NCI-H82 (cell line): ENCODE measurements at places on chromosomes 13 and 19.

GRCh38 chr13:43383498-43384165 is 360.2 kb downstream of the DNAJC15 start:
- DNase-seq, result no peak

- no peak for DNase-seq
Measured at GRCh38 chr19:6725513-6726231, 5.2 kb upstream of the C3 start.

DNA sequence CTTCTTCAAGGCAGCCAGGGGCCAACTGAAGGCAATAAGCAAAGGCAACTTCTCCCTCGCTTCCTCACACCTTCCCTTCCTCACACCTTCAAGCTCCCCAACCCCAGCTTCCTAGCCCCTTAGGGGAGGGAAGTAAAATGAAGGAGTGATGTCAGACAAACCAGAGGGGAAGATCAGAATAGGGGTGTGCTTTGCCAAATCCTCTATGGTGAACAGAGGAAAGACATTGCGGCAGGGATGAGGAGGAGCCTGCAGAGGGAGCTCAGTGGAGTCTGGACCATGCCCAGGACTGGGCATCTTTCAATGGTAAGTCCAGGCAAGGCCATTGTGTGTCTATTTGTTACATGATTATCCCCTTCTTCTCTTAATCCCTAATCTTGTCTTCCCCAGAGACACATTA is 164.0 kb downstream of the TSHZ3 start:
- DNase-seq, result no peak

GRCh38 chr13:97432232-97432916 is 1.6 kb upstream of the RAP2A start:
- DNase-seq, result peak; percentile 37

- DNase-seq, result no peak
Measured at GRCh38 chr19:49378512-49378911, 9.5 kb upstream of the KASH5 start.

GRCh38 chr13:54852831-54853230 is 1824.2 kb downstream of the OLFM4 start:
- DNase-seq, result no peak

DNA sequence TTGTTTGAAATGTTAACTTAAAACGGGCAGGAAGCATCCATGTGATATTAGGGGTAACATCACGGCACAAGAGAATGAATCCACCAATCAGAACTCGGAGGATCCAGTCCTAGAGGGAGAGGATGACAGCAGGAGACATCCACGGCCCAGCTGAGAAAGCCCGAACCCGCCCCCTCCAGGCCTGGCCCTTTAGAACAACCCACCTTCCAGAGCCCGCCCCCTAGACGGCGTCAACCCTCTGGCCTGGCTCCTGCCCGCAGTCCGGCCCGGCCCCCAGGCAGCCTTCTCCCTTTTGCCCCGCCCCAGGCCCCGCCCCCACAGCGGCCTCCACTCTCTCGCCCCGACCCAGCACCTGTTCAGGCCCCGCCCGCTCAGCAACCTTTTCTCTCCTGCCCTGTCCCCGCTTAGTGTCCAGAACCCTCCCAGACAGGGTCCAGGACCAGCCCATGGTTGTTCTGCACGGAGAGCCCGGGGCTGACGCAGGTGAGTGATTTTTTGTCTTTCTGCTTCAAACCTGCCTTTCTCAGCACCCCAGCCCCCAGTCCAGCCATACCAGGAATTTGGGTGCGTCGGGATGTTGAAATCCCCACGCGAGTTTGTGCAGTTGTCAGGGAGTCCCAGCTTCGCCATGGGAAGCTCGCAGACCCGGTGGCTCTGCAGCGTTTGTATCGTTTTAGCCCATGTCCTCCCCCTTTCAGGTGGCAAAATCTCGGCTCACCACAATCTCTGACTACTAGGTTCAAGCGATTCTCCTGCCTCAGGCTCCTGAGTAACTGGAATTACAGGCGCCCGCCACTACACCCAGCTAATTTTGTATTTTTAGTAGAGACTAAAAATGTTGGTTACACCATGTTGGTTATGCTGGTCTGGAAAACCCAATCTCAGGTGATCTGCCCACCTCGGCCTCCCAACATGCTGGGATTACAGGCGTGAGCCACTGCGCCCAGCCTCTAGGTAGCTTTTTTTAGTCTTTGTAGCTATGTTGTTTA is 16.1 kb downstream of the ZNF816 start:
- peak; percentile 1 for DNase-seq

DNA sequence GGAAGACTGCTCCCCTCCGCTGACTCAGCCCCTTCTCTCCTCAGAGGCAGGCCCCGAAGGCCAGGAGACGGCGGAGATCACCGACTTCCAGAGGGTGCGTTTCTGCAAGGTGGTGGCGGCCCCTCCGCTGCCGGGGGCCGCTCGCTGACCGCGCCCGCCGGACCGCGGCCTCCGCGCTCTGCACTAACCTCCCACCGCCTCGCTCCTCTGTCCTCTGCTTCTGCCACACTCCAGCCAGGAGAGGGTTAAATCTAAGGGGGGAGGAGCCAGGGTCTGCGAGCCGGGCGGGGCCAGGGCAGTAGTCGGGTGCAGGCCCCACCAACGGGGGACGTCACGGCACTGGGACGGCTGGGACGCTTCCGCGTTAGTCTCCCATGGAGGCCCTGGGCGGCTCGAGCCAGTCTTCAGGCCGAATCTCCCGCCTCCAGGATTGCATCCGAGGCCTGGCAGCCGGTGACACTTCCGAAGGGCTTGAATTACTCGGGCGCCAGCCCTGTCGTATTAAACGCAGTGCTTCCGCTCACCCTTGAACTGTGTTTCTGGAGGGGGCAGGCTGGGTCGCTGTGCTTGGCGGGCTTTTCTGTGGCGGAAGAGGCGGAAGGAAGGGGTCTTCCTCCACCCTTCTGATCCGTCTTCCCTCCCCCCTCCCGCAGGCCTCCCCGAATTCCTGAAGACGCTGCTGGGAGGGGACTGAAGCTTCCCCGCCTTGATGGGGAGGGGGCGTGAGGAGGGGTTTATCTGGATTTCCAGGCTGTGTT is 1.2 kb upstream of the INAFM1 start:
- DNase-seq, result peak; percentile 96

- DNase-seq, result no peak
Measured at GRCh38 chr13:45198041-45198440, 2.8 kb downstream of the KCTD4 start.

- no peak for DNase-seq
Measured at GRCh38 chr19:54416695-54417491, 1.6 kb downstream of the TTYH1 start.

GRCh38 chr19:12194827-12195731 is 32.2 kb downstream of the ZNF136 start:
- no peak for DNase-seq

- DNase-seq, result peak; percentile 27
Measured at GRCh38 chr19:55487924-55488687, at the start of gene SSC5D. Gene SSC5D (plus strand): TSS chr19:55488436. CDS start chr19:55488590, 154 bp downstream.

DNA sequence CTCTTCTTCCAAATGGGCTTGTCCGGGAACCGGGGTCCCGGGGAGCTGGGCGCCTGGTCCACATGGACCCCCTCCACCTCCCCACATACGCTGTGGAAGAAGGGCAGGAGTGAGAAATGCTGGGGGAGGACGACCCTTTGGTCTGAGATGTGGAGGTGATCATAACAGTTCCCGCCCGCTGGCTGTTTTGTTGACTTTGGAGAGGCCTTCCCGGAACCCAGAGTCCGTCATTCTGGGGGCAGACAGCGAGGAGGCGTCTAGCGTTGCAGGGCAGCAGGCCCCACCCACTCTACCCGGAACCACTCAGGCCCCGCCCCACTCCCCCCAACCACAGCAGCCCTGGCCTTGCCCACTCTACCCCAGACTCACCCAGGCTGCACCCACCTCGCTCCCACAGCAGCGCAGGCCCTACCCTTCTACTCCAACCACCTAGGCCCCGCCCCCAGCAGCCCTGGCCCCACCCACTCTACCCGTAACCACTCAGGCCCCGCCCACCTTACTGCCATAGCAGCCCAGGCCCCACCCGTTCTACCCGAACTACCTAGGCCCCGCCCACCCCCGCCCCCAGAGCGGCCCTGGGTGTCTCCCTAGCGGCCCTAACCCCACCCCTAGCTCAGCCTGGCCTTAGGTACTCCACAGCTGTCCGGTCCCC is 7.1 kb downstream of the GPR108 start:
- DNase-seq, result peak; percentile 38

DNA sequence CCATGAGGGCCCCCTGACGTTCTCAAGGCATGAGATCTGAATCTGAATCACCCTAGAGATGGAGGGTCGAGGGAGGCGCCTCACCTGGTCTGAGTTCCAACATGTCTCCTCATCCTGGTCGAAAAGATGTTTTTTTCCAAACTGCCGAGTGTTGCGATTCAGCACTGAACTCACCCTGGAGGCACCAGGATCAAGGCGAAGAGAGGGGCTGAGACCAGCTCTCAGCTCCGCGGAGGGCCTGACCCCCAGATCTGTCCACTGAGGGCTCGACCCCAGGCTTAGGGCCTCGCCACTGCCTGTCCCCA is 555 bp downstream of the NR2C2AP start:
- DNase-seq, result no peak

GRCh38 chr13:80177327-80177726 is 163.6 kb downstream of the SPRY2 start:
- DNase-seq, result no peak

GRCh38 chr13:45374917-45375316 is 33.9 kb upstream of the TPT1 start:
- DNase-seq, result no peak

- DNase-seq, result no peak
Measured at GRCh38 chr13:99435116-99435515, 66.2 kb upstream of the TM9SF2 start.

DNA sequence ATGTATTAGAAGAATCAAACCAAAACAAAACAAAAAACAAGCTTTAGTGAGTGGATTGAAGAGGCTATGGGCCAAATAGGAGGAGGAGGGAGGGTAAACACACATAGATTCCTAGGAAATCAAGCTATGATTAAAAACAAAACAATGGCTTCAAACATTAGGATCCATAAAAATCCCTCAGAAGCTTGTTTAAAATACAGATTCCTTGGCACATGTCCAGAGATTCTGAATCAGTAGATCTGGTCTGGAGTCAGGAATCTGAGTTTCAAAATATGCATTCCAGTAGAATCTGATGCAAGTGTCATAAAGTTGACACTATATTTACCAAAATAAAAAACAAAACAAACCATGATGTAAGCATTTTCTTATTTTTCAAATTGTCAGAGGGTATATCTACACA is 692.8 kb upstream of the SGCG start:
- DNase-seq, result no peak

DNA sequence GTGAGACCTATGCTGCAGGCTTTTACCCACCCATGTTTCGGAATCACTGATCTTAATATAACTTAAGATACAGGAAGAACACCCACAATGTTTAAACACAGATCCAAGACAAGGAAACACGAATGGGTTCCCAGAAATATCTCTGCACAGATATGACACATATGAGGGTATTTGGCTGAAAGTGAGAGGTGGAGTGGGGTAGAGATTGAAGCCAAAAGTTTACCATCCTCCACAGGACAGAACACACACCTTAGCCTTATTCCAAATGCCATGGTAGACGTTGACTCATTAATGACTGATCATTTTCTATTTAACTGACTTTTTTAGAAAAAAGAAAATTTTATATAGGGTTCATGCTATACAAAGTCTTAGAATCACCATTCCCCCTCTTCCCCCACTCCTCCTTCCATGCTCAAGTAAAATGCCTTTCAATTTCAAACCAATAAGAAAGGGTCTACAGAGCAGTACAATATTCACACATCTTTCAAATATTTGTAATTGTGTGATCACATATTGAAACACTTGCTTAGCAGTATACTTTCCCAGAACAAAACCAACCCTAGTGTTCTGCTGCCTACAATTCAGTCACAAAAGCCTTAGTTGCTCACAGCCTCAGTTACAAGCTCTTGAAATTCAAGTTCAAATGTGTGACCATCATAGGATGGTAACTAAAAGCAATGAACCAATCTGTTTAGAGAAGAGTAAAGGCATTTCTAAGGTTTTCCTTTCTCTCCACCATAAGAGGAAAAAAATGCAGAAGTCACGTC is 11.8 kb upstream of the DOCK9 start:
- no peak for DNase-seq

DNA sequence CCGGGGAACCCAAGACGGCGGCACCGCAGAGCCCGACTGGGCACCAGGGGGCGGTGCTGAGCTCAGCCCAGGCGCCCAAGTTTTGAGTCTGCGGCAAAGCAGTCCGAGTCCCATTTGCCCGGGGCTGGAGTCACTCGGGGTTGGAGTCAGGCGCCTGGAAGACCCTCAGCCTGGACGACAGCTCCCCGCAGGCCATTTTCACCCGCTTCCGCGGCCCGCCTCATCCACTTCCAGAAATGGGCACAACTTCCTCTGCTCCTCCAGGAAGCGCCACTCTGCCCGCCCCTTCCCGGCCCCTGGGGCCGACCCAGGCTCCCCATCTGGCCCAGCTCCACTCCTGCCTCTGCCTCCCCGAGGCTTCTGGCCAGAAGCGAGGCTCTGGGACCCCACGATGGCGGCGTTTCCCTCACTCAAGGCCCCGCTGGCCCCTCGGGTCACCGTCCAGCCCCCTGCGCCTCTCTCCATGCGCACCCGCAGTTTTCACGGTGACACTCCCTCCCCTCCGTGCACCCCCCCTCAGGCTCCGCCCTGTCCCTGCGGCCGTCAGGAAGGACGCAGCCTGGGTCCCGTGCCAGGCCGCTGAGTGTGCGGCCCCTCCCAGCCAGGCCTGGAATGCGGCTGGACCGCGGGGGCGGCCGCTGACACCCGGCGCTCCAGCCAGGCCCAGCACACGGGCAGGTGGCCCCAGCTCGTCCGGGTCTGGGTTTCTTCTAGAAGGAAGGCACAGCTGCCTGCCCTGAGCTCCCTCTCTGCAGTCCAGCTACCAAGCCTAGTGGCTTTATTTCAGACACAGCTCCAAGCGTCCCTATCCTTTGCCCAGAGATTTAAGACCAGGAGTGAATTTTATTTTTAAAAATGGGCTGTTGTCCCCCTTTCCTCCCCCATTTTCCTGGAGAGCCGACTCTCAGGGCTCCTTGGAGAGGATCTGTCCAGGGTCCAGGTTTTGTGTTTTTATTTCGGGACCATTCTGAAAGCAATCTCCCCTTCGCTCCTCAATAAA is 4.7 kb downstream of the SERTAD1 start:
- peak; percentile 93 for DNase-seq

DNA sequence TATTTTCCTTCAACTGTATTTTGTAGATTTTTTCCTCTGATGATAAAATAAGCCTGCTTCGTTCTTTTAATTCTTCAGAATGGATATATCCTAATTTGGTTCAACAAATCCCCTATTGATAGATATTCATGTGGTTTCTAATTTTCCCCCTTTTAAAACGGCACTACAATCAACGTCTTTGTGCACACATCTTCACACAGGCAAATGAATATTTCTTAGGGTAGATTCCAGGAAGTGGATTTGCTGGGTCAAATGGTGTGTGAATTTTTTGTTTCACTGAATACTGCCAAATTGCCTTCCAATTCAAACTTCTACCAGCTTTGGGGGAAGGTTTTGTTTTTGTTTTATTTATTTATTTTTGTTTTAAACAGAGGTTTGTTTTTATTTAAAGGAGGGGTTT is 287.2 kb downstream of the FOXO1 start:
- DNase-seq, result no peak

- no peak for DNase-seq
Measured at GRCh38 chr19:58536852-58537798, 6.7 kb upstream of the TRIM28 start.

GRCh38 chr13:45231722-45232121 is 30.9 kb upstream of the KCTD4 start:
- no peak for DNase-seq
